ENCODE measurements at places on chromosomes 1 and 21.

DNA sequence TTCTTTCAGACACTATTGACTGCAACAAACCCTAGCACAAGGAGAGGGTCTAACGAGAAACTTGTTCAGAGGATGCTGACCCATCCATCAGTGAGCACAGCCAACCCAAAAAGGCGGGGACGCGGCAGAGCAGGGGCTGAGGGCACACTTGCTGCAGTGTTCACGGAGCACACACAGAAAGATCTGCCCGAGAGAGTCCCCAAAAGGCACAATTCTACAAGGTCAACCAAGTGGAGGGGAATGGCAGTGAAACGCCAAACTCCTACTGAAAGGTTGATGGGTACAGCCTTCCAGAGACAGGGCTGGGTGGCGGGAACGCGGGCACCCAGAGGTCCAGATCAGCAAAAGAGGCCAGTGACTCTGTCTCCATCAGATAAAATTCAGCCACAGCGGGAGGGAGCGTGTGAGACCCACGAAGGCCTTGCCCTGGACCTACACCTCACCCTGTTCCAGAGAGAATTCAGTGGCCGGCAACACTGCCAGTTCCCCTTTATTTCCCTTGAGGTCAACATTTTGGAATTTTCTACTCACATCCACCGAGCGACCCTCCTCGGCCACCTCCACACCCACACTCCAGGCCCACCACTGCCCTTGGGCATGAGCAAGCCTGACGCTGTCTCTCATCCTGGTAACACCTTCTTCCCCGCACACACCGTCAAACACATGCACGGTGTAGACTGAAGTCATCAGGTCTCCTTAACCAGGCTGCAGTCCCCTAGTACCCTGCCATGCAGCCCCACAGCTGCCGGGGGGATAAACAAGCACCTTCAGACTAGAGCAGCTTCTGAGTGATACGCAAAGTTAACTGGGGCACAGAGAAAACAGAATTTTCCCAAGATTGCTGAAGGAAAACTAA lies 5.5 kb downstream of the GNG4 start:
- peak overlapping the region; percentile 95 for H3K27ac ChIP-seq
- H3K4me3 ChIP-seq: no peak overlapping the region
- H3K36me3 ChIP-seq: peaks cover 6% of the 10 kb centered on the region
- DNase-seq: no peak

- H3K4me1 ChIP-seq: no peaks in the 10 kb centered on the region
- H3K27ac ChIP-seq: no peak overlapping the region
- DNase-seq: no peak
- H3K36me3 ChIP-seq: peaks cover 4% of the 10 kb centered on the region
Observed at GRCh38 chr1:226541631-226542622, 6.6 kb upstream of the STUM start.

DNA sequence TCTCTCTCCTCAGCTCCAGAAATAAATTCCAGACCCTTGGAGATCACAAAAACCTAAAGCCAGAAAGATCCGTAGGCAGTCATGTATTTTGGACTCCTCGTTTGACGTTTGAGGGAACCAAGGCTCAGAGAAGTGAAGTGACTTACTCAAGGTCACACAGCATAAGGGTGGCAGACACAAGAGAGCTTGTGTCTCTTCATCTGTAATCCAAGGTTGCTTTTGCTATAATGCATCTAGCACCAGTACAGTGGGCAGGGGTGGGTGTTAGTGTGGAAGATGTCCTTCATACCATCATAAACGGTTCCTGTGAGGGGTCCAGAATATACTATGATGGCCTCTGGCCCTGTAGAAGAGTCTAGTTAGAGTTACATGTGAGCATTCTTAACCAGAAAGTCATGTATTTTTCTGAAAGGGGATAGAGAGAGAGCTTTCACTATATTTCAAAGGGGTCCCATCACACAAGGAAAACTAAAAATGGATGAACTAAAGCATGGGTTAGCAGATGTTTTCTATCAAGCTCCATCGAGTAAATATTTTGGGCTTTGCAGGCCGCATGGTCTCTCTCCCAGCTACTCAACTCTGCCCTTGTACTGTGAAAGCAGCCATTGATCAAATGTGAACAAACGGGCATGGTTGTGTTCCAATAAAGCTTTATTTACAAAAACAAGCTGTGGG lies 144.9 kb downstream of the TOMM20 start:
- peak overlapping the region; percentile 56 for H3K27ac ChIP-seq
- no peak for DNase-seq
- H3K4me1 ChIP-seq: peaks cover 50% of the 10 kb centered on the region
- no peaks in the 10 kb centered on the region for H3K36me3 ChIP-seq

DNA sequence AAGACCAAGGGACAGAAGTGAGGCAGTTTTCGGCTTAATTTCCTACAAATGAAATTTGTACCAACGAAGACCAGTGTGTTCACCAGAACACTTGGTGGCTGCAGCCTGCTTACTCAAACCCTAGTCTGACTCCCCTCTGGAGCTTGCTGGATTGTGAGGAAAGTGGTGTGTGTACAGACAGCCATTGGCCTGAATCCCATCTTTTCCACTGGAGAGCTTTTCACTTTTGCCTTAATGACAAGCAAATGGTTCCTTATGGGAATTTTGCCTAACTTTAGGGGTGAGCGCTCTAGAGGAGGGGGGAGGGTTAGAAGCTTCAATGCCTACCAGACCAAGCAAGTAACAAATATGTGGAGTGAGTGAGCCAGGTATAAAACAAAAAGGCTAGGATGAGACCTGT lies 17.3 kb downstream of the METTL13 start:
- H3K27me3 ChIP-seq: no peaks in the 10 kb centered on the region
- peak overlapping the region; percentile 43 for H3K27ac ChIP-seq
- DNase-seq: no peak
- peaks cover 14% of the 10 kb centered on the region for H3K36me3 ChIP-seq
- no peak overlapping the region for H3K4me3 ChIP-seq

- H3K4me3 ChIP-seq: no peak overlapping the region
- DNase-seq: no peak
- H3K27me3 ChIP-seq: no peaks in the 10 kb centered on the region
- H3K36me3 ChIP-seq: no peaks in the 10 kb centered on the region
- no peaks in the 10 kb centered on the region for H3K4me1 ChIP-seq
Observed at GRCh38 chr1:5709461-5709975, 282.7 kb downstream of the NPHP4 start.

DNA sequence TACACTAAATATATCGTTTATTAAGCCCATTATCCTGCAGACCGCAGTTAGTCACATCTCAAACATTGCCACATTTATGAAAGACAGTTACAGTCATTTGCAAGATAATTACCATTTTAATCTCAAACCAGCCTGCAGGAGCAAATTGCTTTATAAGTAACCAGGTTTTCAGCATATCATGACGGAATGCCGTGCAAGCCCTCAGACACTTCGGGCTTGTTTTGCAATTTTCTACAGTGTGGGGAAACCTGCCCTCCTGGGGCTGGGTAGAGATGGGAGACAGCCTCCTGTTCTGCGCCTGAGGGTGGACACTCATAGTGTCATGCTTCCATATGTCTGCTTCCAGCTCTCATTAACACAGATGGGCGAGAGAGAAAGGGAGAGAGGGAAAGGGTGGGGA lies 563.9 kb downstream of the NPHP4 start:
- H3K36me3 ChIP-seq: no peaks in the 10 kb centered on the region
- H3K27ac ChIP-seq: no peak overlapping the region
- no peak for DNase-seq
- H3K27me3 ChIP-seq: peaks cover 57% of the 10 kb centered on the region

Measured in T-helper 17 cell (primary cell).